ENCODE measurements at places on chromosomes 6 and 20.
A peak's percentile ranks its signal among the peaks of the same experiment; 100 is the strongest.

DNA sequence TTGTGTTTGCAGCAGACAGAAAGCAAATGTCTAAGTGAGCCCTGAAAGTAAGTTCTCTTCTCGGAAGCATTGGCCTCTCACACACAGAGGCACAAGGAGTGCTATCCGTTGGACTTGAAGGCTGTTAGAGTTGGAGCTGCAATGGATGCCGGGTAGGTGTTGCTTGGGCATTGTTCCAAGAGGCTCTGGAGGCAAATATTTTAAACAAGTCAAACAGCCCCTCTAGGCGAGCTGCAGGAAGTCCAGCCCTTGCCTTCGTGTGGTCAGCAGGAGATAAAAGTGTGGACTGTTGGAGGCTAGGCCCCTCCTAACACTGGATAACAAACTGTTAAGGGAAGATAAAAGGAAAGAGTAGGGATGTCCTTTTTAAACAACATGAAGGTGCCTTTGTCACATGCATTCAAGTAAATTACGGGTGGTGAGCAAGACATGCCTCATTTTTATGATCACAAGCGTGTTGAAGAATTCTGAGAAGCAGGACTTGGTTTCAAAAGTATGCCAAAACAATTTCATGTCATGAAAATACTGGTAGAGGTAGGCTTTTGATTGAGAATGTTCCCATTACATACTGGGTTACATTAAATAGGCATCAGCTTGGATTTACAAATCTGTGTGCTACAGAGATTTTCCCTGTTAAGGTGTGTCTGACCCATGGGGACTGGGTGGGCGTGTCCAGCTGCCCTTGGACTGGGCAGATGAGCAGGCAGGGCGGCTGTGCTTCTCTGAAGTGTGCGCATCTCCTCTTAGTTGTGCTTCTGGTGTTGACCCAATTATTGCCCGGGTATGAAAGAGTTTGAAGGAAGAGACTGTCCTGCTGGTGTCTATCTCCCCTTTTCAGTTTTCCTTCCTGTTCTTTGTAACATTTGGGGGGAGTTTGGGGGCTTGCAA is 57.5 kb downstream of the RREB1 start:
- no peak for DNase-seq

- peak; percentile 87 for DNase-seq
These were observed 39.2 kb downstream of the KCNK5 start for GRCh38 chr6:39189915-39190544.

- no peak for DNase-seq
These were observed 48.7 kb downstream of the SYNE1 start for GRCh38 chr6:152588456-152588855.

GRCh38 chr6:109799664-109800063 is 108.6 kb downstream of the FIG4 start:
- no peak for DNase-seq

GRCh38 chr6:107488875-107489635 is 862 bp upstream of the SOBP start:
- DNase-seq: peak; percentile 76

DNA sequence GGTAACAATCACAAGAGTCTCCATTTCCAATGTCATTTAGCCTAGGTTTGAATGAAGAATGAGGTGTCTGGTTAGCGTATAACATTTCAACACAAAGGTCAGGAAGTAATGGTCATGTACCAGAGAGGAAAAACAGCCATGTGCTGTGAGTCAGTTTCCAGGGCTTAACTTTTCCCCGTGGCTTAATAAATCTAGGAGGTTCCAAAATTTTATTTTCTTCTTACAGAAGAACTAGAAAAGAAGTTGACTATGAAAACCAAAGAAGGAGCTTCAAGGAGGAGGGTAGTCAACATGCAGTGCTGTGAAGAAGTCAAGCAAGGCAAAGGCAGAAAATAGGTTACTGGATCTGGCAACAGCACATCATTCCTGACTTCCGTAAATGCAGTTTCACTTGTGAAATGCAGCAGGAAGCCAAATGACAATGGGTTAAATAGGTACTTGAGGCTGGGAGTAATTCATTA is 8.4 kb upstream of the GABRR2 start:
- no peak for DNase-seq

- DNase-seq: no peak
These were observed 10.1 kb upstream of the TRAM2 start for GRCh38 chr6:52587001-52587400.

DNA sequence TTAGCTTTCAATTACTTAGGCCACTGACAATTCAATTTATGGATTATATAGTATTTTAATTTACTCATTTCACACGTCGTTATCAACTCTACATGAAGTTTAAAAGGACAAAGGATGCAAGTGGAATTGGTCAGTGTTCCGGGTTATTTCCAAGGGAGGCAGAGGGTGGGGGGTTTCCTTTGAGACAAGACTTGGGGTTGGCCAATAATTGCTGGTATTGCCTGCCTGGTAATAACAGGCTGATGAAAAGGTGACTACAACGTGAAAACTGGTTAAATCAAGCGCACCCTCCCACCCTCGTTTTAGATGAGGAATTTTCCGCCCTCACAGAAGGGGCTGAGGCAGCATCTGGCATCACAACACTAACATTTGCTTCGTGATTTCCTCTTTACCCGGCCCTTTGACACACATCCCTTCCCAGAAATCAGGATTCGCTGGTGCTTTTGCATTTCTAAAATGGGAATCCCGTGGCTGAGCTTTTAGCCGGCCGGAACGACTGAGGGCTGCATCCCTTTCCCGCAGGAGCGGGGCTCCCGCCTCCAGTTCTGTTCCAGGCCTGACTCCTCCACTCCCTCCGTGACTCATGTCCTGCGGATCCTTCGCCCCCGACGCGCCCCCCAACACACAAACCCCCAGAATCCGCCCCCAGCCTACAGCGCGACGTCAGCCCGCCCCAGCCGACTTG is 999 bp upstream of the PIM1 start:
- no peak for DNase-seq

GRCh38 chr6:151690768-151691562 is 116.5 kb upstream of the ESR1 start:
- DNase-seq: no peak

GRCh38 chr6:111423960-111424846 is 58.8 kb downstream of the REV3L start:
- no peak for DNase-seq

- DNase-seq: no peak
These were observed 19.8 kb upstream of the CDC5L start for GRCh38 chr6:44367681-44368080.

DNA sequence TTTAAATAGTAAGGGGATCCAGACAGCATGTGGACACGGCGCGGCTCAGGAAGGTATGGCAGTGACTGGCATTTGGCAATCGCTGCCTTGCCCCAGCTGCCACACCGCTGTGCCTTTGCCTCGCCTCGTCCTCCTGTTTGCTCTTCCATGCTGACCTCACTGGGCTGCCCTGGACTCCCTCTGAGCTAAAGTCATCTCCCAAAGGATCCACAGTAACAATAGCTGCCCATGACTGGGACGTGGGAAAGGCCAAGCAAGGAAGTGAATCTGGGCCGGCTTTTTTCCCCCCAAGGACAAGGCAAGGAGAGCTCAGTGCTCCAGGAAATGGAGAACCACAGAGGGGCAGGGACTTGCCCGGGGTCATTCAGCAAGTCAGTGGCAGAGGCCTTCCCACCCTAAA is 48.1 kb downstream of the JPH2 start:
- no peak for DNase-seq

GRCh38 chr6:113627480-113627879 is 229.7 kb upstream of the MARCKS start:
- no peak for DNase-seq

DNA sequence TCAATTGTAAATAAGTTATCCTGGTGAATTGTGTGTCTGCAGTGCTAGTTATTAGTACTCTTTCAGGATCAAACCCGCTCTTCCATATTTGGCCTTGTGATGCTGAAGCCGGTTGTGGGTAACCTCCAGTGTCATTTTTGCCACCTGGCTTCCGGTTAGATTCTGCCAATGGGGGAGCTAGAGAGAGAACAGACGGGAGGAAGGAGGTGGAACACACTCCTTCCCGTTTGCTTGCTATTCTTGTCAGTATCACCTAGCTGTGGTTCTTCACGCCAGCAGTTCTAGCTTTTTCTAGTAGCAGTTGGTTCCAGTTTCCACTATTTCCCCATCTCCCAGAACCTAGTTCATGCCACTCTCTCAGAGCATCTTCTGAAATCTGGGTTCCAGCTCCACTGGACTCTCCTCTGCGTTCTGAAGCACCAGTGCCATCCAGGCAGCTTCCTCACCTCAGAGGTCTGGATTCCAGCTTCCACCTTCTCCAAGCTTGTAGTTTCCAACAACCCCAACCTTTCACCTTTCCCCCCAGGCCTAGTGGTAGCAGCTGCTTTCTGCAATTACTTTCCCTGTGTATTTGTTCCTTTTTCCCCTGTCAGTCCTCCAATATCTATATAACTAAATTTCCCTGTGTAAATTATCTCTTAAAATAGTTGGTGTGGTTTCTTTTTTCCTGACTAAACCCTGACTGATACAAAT is 46.9 kb upstream of the LOC128125822 start:
- peak; percentile 39 for DNase-seq

DNA sequence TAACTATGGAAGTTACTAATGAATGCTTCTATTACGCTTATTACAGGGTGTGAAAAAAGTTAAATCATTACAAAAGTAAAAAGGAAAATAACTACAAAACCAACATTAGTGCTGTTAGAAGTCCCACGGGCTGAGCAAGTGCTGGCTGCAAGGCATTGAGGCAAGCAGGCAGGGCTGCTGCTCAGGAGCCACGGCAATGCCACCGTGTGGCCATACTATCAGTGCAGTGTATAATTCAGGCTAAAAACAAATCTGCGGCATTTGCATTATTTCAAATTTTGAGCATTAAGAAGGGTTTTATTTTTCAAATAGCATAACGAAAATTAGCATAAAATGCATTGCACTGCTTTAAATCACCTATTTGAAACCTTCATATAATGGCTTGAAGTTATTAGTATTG is 17.1 kb downstream of the IFNGR1 start:
- DNase-seq: no peak

DNA sequence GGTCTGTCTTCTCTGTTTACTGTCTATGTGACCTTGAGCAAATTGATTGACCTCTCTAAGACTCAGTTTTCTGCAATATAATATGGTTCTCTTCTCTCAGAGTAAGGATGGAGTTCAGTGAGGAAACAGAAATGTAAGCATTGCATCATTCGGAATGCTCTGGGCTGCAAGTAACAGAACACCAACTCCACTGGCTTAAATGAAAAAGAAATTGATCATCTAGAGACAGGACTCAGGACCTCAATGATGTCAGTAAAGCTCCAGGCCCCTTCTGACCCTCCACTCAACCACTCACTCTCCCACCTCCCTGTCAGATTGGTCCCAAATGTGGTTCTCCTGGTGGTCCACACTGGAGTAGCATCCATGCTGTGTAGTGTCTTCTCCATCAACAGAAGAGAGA is 31.9 kb downstream of the FAM110A start:
- no peak for DNase-seq

DNA sequence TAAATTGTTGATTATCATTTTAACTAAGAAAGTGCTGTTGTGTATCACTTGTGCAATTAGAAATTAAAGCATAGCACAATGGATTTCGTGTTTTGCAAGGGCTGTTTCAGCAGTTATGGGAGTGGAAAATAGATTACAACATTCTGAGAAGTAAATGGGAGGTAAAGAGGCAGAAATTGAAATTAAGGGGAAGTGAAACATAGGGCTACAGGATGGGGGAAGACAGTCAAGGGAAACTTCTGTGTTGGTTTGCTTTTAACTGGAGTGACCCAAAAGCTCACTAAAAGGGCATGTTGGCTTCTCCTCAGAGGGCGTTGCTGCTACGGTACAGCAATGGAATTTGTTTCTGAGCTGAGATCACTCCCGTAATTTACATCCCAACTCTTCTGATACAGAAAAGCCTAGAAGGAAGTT is 147.5 kb downstream of the BCAS1 start:
- DNase-seq: no peak

- peak; percentile 36 for DNase-seq
These were observed 44.6 kb upstream of the SH3BGRL2 start for GRCh38 chr6:79586548-79586947.

- DNase-seq: no peak
These were observed 27.1 kb downstream of the DAAM2 start for GRCh38 chr6:39819228-39819627.

DNA sequence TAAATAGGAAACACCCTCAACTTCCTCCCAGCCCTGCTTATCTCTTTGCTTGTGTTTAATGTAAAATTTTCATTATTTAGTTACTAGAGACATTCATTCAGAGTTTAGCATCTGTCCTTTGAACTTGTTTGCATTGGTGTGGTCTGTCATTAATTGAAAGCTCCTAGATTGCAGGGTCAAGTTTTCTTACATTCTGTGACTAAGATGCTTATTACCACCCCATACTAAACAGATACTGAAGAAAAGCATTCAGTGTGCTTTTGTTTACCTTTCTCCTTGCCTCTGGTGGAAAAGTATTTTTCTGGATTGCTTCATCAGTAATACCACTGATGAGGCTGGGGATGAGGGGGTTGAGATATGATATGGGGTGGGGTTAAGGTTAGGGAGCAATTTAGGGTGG is 199.0 kb downstream of the SAMD5 start:
- no peak for DNase-seq

DNA sequence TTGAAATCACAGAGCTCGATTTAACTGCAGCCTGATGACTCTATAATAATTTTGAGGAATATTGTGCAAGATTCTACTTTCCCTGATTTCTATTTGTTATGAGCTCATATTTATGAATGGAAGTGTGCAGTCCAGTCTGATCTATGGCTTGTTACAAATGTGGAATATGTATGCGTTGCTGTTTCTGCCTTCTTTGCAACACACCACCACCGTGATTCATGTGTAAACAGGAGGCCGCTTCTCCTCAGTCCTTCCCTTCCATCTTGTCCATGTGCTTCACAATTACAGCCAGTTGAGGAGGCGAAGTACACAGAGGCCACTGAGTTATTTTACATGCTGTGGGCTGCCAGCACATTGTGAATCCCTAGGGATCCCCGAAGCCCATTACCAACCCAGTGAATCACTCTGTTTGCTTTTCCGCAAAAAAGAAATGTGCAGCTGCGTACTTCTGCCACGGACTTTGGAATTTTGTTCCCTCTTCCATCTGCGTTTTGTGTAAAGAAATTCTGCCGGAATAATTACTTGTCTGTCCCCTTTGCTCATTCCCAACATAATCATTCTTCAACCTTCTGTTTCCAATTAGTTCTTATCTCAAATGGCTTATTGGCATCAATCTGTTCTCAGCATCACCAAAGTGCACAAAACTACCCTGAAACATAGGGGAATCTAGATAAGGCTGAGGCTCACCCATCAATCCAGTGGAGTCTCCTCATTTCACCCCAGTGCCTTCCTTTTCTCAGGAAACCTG is 551.6 kb upstream of the CITED2 start:
- no peak for DNase-seq

DNA sequence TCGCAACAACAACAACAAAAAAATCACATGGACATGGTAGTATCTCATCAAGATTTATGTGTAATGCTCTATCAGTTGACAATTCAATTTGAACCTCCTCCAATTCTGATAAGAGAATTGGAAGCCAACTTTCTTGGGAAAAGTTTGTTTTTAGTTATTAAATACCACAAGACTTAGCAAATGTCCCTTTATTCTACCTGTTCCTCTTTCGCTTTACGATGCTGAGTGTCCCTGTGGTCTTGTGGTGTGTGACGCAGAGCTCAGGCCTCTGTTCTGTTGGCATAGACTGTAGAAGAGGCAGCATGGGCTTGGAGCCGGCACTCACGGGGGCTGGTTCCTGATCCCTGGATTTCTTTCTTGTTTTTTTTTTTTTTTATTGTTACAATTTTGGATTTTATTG is 76.7 kb downstream of the PSMB1 start:
- DNase-seq: no peak

Measured in H9 (cell line).